ENCODE measurements at places on chromosomes 16 and 17.

DNA sequence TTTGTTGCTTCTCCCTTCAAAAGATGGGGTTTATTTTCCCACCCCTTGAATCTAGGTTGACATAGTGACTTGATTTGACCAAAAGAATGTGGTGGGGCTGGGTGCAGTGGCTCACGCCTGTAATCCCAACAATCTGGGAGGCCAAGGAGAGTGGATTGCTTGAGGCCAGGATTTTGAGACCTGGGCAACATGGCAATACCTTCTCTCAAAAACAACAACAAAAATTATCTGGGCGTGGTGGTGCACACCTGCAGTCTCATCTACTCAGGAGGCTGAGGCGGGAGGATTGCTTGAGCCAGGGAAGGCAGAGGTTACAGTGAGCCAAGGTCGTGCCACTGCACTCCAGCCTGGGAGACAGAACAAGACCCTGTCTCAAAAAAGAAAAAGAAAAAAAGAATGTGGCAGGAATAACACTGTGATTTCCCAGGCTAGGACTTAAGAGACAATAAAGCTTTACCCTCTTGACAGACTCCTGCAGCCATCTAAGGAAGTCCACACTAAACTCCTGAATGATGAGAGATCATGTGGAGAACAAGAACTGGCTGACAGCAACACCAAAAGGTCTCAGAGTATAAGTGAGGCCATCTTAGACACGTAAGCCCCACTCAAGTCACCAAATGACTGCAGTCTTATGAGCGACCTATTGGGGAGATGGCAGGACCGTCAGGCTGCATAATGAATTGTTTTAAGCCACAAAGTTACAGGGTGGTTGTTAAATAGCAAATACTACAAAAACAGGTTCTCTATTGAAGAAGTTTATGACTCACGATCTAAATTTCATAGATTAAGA, 37.0 kb downstream of the FBXL20 start:
- DNase-seq = peak; percentile 53

- peak; percentile 64 for DNase-seq
These were observed 47.9 kb upstream of the HNF1B start for GRCh38 chr17:37792787-37793186.

DNA sequence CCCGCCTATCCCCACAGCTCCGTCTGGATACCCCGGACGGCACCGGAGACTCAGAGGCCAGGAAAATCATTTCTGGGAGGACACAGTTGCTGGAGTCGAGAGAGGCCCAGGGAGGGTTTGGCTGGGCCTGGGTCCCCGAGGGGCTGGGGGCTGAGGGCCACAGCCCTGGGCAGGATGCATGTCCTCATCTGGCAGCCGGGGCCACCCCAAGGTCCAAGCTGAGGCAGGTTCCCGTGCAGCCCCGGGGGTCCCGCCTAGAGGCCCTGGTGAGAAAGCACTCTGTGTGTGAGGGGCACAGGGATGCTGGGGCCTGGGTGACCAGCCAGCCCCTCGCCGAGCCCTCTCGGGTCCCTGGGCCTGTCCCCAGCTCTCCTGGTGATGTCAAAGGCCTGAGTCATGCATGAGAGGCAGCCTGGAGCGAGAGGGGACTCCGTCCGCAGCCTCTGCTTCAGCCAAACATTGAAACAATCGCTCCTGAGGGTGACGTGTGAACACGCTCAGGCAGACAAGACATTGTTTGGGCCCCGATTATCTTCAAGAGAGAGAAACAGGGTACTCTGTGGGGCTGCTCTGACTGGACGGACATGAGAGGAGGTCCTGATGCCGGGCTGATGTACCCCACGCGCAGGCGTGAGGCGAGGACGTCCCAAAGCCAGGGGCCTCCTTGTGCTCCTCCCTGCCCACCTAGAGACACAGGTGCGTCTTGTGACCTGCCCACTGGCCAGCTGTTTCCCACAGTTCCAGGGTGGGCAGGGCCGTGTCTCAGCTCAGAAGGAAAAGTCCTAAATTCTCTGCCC, 25.8 kb upstream of the C1QTNF8 start:
- DNase-seq = no peak

DNA sequence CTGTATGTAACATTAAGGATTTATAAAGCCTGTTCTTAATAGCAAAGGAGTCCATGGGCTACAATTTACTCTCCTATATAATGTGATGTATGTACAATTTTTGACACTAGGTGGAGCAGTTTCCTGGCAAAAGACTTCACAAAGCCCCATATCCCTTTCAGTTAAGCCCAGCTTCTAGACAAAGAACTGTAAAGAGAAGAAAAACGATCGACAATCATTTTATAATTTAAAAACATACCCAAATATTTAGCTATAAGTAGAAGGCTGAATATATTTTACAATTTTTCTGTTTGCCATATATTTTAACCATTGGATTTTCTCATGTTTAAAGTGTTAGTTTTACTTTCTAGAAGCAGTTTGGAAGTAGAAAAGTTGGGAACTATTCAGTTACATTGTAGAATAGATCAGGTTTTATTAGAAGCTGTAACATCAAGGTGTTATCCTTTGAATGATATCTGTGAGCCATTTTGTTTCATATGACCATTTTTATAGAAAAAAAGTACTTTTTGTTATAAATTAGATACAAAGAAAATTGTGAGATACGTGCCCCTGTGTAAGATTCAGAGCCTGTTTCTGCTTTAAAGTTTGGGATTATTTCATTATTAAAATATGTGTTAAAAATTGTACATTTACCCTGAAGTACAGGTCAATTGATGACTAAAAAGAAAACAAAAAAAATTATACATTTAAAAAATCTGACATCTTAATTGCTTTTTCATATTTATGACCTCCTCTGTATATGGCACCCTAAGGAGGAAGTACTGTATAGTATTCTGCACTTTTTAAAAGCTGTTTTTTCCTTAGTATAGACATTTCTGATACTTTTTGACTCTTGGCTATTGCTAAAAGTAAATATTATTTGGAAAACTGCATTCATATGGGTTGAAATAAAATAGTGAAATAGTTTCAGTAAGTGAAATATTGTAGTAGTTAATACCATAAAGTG, 46.3 kb downstream of the VMP1 start:
- DNase-seq = peak; percentile 77

DNA sequence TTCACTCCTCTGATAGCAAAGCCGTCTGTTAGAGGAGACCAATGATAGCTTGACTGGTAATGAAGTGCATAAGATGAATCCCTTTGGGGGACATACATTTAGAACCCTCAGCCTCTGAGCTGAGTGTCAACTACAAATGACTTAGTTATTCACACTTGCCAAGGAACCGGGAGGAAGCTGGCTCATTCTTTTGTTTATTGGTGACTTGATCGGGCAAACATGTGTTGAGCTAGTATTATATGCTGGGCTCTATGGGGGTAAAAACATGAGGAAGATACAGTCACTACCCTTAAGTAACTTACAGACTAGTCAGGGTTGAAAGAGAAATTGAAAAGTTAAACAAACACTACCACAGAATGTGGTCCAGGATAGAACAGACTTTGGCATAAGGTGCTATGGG, 3.0 kb downstream of the CCL16 start:
- DNase-seq = no peak

GRCh38 chr16:47712276-47713224, 251.4 kb downstream of the PHKB start:
- DNase-seq = no peak

DNA sequence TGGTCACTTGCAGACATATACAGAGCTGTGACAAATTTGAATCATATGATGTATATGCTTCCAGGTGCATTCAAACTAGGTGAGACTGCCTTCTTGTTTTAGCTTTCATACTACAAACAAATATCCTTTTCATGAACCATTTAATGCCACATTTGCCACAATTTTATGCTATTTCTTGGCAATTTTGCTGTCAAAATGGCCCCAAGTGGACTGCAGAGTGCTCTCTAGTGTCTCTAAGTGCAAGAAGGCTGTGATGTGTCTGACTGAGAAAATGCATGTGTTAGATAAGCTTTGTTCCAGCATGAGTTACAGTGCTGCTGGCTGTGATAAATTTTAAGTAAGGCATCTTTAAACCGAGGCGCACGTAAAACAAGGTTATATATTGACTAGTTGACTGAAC, 38.3 kb downstream of the CDH13 start:
- no peak for DNase-seq

DNA sequence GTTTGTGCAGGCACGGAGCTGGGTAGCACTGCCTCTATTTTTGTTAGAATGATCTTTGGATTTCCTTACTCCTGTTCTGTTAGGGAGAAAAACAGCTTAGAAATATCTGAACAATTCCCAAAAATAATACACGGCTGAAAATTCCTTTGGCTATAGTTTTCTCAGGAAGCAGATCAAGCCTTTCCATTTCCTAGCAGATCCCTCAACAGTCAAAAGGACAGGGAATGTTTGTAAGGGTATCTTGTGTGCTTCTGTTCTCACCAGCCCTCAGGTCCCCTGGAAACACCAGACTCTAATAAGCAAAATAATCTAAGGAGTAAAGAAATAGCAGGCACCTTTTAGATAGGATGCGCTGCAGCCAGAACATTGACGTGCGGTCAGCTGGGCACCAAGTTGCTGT, 30.5 kb upstream of the WSB1 start:
- no peak for DNase-seq

- peak; percentile 71 for DNase-seq
These were observed 10.0 kb upstream of the RPL13 start for GRCh38 chr16:89550421-89551007.

DNA sequence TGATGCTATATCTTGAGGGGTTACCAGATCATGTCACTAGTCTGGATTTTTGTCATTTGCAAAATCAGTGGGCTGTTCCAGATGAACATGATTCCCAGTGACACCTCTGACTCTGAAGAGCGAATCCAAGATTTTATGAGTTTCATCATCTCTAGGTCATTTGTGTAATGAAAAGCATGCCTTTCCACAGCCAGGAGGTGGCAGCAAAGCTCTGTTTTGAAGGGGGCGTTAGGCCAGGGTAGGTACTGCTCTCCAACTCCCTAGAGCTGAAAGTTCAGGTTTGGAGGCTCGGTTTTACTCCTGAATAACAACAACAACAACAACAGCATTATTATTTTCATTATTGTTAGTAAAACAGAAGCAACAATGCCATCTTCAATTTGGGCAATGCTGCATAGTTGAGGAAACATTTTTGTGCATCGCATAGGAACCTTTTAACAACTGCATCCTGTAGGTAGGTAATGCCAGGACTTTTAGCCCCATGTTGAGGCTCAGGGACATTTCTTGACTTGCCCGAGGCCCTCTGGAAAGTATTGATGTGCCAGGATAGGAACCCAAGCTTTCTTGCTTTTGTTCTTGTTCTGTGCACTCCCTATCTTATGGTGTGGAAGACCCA, 77.0 kb downstream of the MYH13 start:
- DNase-seq = peak; percentile 76

DNA sequence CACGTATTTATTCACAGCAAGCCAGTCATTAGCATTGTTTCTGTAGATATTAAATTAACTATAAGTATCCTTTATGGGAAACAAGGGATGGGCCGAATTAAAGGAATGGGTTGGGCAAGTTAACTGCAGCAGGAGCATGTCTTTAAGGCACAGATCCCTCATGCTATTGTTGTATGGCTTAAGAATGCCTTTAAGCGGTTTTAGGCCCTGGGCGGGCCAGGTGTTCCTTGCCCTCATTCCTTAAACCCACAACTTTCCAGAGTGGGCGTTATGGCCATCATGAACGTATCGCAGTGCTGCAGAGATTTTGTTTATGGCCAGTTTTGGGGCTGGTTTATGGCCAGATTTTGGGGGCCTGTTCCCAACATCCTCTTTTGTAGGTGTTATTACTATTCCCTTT, 9.1 kb downstream of the PHKB start:
- DNase-seq = no peak

GRCh38 chr16:4566144-4566543, 10.0 kb downstream of the C16orf96 start:
- DNase-seq = no peak

- DNase-seq = no peak
These were observed 7.8 kb downstream of the PLXDC1 start for GRCh38 chr17:39143552-39144093.

DNA sequence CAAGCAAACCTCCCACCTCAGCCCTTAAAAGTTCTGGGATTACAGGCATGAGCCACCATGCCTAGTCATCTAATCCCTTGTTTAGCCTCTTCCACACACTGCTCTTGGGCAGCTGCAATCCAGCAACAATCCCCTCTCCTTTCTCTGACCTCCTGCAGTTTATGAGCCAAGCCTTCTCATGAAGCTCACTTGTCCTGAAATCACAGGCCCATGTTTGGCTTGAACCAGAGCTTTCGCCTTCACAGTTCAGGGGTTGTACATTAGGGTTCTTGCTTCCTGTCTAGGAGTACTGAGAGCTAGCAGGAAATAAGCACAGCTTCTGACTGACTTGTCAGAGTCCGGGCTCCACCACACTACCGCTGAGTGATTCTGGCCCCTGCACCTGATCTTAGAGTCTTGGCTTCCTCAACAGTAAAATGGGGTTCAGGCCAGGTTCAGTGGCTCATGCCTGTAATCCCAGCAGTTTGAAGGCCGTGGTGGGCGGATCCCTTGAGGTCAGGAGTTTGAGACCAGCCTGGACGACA, 16.3 kb downstream of the ERAL1 start:
- no peak for DNase-seq

DNA sequence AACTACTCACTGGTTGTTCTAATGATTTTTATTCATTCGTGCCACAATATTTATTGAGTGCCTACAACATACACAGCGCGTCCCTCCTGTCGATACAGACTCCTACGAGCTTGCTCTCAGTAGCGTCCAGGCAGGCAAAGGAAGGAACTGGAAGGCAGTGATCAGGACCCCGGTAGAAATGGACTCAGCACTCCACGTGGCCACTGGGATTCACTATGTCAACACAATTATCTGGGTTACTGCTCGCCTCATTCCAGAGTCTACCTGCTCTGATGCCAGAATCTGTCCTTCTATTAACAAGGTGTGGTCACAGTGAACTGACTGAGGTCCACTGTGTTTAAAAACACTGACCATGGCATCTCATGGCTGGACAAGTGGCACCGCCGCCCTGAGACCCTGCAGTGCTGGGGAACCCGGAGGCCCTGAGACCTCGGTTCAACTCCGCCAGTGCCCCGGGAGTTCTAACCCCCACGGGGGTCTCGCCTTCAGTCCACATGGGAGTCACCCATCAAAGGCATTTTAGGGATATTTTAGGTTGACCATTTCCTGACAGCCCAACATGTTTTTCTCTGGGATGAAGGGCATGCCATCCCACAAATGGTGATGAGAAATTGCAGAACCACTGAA, 71.4 kb downstream of the ZFHX3 start:
- DNase-seq = peak; percentile 15

GRCh38 chr17:285751-286422, 66.7 kb downstream of the RPH3AL start:
- DNase-seq = no peak

DNA sequence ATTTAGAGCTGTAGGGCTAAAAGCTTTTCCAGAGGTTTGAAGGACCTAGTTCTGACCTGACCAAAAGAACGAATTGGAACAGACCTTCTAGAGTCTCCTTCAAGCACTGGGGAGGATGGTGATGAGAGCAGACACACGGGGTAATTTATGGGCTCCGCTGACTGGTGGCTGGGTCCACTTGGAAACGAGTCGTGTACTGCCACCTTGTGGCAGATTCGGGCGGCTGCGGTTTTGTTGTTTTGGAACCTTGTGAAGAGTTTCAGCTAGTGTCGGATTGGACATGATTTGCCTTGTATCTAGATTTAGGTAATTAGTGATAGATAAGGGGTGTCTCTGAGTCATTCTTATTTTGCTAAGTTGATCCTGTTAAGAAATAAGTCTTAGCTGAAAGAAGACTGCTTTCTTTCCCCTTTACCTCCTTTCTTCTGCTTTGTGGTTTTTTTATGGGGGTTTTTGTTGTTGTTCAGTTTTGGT, 98.9 kb downstream of the AATF start:
- peak; percentile 53 for DNase-seq

GRCh38 chr16:3235856-3236669, 1.1 kb upstream of the ZNF200 start:
- DNase-seq = peak; percentile 69
